Amniotic epithelial cell (primary cell): ENCODE measurements at places on chromosomes 3 and 15.
A peak's percentile ranks its signal among the peaks of the same experiment; 100 is the strongest.

GRCh38 chr3:25781758-25782594 is 1.3 kb downstream of the NGLY1 start:
- DNase-seq: no peak

DNA sequence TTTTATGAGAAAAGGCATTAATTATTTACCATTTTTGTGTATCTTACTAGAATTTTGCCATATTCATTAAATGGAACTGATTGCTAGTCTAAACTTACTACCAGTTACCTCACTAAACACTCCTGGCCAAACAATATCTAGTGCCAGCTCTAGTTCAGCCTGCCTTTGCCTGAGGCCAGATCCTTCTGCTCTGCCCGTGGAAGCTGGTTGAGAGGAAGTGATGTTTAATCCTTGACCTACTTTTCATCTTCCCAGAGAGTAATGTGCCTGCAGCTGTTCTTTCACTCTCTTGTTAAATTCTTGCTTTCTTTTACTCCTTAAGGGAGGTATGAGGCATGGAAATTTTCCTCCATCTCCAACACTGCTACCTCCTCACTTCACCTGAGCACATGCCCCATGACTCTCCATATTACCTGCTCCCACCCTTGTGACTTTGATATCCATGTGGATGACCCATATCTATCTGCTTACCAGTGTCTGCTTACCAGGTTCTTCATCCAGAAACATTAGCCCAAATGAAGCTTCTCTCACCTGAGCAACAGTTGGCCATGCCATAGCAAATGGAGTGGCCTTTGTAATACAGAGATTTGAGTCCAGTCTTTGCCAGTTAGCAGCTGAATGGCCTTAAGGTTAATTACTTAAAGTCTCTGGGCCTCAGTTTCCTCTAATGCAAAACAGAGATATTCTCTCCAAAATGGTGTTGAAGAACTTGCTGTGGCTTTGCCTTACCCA is 53.4 kb downstream of the UBE2E1 start:
- peak; percentile 49 for DNase-seq

DNA sequence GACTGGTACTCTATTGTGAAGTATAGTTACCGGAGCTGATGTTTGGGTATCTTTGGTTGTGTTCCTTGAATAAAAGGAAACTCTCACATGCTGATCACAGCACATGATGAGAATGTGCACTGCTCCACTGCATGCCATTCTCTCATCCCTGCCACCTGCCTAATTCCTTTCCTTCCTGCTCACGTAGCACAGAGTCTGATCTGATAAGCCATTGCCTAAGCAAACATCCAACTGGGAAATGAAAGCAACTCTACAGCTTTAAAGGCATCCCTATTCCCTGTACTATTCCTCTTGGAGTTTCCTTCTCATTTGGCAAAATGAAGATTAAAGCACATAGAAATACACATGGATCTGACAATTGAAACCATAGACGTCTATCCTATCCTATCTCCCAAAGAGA is 359.8 kb downstream of the C3orf38 start:
- no peak for DNase-seq

- peak; percentile 93 for DNase-seq
These were observed 7.4 kb downstream of the EDEM1 start for GRCh38 chr3:5194801-5195509.

DNA sequence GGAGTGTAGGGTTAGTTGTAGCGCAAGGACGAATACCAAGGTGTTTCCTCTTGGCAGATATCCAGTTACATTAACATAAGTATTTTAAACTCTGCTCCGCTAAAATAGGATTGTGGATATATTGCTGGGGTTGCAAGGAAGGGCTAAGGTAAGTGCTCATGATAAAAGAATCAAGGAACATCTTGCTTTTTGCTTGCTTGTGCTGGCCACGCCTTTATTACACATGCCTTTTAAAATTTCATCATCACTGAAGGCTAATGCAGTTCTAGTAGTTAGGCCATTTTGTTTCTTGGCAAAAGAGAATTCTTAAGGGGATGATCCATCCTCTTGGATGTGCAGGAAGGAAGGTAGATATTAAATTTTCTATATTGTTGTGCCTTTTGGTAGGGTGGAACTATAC is 415.6 kb upstream of the TPM1 start:
- DNase-seq: no peak

GRCh38 chr15:68186671-68187397 is 18.3 kb downstream of the CALML4 start:
- peak; percentile 78 for DNase-seq

GRCh38 chr3:185711255-185711870 is 113.5 kb downstream of the IGF2BP2 start:
- DNase-seq: peak; percentile 61

- peak; percentile 79 for DNase-seq
These were observed 170.2 kb upstream of the UMPS start for GRCh38 chr3:124559846-124560574.

DNA sequence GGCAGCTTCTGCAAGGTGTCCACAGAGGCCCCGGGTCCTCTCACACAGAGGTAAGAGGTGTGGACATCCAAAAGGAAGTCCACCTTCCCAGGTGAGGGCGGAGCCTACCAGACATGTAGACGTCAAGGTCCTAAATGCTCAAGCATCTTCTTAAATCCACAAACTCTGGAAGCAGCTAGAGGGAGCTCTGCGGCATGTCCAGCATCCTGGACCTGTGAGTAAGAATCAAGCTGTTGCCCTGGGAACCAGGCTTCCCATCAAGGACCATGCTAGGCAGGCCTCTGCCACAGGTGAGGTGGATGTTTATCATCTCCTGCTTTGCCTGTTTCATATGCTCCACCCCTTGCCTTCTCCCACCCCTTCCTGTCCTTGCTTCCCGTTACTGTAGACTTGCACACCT is 368.2 kb downstream of the GABRG3 start:
- DNase-seq: no peak

- no peak for DNase-seq
These were observed 524.2 kb upstream of the LMCD1 start for GRCh38 chr3:7977245-7978086.
